ENCODE measurements at places on chromosomes 2 and 18. TPM values are rescaled to one million over a fixed set of nuclear protein-coding genes. Genes with fewer than 3 reads are reported as not detected.

DNA sequence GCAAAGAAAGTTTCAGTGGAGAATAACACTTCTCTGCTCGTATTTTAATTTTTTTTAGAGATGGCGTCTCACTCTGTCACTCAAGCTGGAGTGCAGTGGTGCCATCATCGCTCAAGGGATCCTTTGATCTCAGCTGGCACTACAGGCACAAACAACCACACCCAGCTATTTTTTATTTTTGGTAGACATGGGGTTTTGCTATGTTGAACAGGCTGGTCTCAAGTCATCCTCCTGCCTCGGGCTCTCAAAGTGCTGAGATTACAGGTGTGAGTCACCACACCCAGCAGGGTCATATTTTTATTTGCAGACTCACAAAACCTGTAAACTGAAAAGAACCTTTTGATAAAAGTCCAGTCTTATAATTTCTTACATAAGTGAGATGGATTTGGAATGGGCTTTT, 2.6 kb downstream of the TRAK2 start:
- no peak for DNase-seq

- DNase-seq: no peak
Measured at GRCh38 chr2:202157211-202157990, 81.0 kb downstream of the SUMO1 start.

DNA sequence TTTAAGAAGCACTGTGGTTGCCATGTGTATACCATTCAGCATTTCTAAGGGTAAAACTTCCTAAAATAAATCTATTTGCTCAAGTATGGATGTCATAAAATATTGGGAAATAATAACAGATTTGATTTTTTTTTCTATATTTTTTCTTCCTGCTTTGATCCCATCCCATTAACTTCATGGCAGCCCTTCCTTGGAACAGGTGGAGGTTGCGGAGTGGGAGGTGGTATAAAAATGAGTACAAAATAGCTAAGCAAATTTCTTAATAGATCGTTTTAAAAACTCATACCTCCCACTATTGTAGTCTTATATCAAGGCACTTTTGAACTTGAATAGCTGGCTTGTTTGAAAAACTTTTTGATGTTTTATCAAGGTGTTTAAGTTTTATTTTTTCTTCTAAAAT, 152.1 kb upstream of the KYNU start:
- DNase-seq: no peak

DNA sequence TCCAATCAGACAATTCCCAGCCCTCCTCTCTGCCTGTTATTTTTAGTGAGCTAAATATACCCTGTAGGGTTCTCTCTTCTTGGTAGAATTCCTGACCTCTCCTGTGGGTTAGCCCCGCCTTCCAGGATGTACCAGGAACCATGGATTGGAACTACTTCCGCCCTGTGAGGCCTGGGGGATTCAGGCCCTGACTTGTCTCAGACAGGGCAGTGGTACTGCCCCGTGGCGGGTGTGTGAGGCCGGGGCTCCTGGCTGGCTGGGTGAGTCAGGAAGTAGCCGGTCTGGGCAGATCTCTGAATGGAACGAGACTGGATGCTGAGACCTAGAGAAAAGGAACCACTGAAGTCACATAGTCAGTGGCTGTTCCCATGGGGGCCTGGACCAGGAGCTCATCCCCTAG, 50.5 kb downstream of the DYSF start:
- no peak for DNase-seq

GRCh38 chr2:38462121-38462661, 85.1 kb upstream of the ATL2 start:
- DNase-seq: no peak

- DNase-seq: no peak
Measured at GRCh38 chr18:22676423-22676822, 256.7 kb upstream of the RBBP8 start.

DNA sequence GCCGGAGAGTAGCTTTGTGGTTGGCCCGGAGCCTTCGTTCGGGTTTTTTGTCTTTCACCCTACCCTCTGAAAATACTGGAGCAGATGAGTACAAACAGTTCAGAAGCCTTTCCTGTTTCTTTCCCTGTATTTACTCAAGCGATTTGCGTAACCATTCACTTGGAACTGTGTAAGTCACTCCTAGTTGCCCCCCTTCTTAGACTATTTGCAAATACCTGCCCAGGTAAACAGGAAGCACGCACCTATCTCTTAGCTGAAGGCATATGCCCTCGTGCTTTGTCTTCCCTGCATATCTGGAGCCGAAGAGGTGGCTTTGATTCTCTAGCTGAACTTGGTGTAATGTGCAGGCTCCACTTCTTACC, 1.4 kb downstream of the KCNS3 start:
- no peak for DNase-seq

DNA sequence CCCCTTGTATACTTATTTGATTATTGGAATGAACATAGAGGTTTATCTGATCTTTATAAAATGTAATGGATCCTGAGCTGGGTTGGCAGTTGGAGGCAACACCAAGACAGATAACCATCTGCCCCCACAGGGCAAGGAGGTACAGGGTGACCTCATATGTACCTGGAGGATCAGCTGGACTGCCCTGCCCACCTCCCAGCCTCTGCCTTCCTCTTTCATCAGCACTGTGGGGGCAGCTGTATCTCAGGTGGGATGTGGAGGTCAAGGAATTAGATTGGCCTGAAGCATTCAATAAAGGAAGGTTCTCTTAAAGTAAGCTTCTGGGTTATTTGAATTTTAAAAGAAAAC, 92.6 kb downstream of the LYPD6 start:
- DNase-seq: no peak

GRCh38 chr2:208249296-208249695, 5.6 kb downstream of the IDH1 start:
- no peak for DNase-seq

TUBA3D gene
- not detected for total RNA-seq

KLHL30 gene
- total RNA-seq: 0.07 TPM

MYCN gene
- 17.6 TPM for total RNA-seq

SLC38A11 gene
- 16.6 TPM for total RNA-seq

Measured in progenitor cell of endocrine pancreas (in vitro differentiated cells).